Mucosa of gallbladder (tissue), 1 donor: ENCODE measurements at places on chromosomes 13 and 19.

GRCh38 chr13:106484537-106485193 lies 50.8 kb downstream of the EFNB2 start:
- DNase-seq, result peak; percentile 23

GRCh38 chr13:112916296-112916695 lies 52.7 kb upstream of the MCF2L start:
- no peak for DNase-seq

- no peak for DNase-seq
These were observed 44.5 kb downstream of the RUBCNL start for GRCh38 chr13:46342538-46342937.

DNA sequence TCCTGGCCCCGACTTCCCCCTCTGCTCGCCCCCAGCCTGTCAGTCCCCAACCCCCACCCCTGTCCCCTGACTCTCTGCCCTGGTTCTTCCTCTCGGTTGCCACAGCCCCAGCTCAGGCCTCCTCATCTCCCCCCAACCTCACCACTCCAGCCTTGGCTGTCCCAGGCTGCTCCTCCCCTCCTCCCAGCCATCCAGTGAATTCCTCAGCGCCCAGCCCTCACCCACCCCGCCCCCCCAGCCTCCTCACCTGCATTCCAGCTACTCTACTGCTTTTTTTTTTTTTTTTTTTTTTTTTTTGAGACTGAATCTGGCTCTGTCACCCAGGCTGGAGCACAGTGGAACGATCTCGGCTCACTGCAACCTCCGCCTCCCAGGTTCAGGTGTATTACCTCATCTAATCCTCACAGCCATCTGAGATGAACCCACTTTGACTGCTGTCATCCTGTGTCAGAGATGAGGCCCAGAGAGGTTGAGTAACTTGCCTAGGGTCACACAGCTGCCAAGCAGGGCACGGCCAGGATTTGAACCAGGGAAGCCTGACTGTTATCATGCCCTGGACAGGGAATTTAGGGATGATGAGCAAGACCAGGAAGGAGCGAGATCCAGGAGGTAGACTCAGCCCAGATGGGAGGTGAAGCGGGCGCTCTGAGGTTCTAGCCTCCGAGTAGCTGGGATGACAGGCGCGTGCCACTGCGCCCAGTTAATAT lies 2.6 kb downstream of the SULT2B1 start:
- DNase-seq, result peak; percentile 33

- no peak for DNase-seq
These were observed 354.4 kb upstream of the DACH1 start for GRCh38 chr13:72221276-72221962.

DNA sequence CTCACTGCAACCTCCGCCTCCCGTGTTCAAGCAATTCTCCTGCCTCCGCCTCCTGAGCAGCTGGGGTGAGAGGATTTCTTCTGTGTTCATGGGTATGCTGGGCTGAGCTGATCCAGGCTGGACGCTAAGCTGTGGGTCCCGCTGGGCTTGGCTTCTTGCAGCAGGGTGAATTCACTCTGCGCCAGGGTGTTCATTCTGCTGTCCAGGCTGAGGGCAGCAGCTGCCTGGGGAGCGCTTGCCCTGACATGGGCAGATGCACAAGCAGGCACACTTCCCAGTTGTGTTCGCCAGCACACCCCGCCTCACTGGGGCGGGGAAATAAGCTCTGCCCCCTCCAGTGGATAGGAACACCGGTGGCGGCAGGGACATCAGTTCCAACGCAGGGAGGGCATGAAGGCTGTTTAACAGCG lies 7.3 kb upstream of the INAFM1 start:
- DNase-seq, result no peak

- DNase-seq, result no peak
These were observed 371.4 kb downstream of the KCNRG start for GRCh38 chr13:50386541-50387050.

DNA sequence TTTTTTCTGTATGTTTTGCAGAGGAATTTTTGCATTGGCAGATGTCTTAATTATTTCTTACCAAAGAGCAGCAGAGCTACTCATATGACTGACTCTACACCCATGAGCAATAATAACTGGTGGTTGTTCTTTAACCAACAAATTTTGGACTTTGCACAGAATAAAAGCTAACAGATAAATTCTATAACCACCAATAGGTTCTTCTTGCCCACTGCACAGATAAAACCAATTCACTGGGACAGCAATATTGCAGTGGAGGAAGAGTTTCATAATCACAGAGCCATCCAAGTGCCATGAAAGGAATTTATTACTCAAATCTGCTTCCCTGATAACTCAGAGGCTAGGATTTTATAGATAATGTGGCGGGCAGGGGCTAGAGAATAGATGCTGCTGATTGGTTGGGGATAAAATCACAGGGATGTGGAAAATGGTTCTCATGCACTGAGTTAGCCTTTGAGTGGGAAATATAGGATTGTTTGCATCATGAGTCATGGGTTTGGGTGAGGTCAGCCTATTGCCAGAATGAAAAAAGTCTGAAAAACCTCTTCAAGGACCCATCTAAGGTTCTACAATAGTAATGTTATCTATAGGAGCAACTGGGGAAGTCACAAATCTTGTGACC lies 104.3 kb upstream of the PCDH17 start:
- no peak for DNase-seq

GRCh38 chr13:49082653-49083536 lies 107.2 kb downstream of the FNDC3A start:
- DNase-seq, result no peak

- peak; percentile 92 for DNase-seq
These were observed 43.2 kb downstream of the MLLT1 start for GRCh38 chr19:6236310-6237291.

DNA sequence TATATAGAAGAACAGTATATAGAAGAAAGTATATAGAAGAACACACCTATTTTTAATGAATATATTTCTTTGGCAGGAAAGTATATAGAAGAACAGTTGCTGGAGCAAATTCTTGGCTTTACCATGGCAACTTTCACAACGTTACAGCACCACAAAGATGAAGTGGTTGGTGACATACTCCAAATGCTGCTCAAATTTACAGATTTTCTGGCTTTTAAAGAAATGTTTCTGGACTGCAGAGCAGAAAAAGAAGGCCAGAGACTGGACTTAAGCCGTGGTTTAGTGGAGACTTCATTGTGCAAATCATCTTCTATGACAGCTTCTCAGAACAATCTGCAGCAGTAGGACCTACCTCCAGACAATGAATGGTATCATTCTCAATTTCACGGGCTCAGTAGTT lies 24.3 kb upstream of the RFXAP start:
- DNase-seq, result no peak

GRCh38 chr13:24097667-24098066 lies 62.9 kb upstream of the SPATA13 start:
- DNase-seq, result no peak

DNA sequence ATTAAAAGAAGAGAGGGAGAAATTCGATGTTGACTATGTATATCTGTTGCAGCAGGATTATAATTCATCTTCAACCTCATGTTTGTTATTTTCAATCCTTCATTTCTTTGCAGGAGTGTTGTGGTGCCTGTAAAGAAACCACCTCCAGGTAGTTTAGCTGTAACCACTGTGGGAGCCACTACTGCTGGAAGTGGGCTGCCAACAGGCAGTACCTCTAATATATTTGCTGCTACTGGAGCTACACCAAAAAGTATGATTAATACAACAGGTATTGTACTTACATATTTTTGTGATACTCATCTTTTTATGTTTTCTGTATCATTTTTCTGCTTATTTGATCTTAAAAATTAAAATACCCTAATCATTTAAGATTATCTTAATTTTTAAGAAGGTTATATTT lies 266.5 kb downstream of the NBEA start:
- no peak for DNase-seq

DNA sequence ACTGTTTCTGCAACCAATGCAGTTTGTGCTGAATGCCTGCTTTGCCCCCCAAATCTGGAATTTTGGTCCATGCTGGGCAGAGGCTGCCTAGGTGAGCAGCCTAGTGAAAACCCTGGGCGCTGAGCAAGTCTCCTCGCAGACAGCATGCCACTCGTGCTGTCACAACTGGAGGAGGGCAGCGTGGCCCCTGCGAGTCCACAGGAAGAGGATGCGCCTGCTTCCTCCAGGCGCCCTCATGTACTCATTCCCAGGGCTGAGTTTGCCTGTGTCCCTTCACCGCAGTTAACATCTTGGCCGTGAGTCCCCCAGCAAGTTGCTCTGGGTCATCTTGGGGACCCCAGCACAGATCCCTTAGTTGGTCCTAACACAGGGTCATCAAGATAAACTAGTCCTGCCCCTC lies 26.2 kb upstream of the TMEM160 start:
- DNase-seq, result no peak

DNA sequence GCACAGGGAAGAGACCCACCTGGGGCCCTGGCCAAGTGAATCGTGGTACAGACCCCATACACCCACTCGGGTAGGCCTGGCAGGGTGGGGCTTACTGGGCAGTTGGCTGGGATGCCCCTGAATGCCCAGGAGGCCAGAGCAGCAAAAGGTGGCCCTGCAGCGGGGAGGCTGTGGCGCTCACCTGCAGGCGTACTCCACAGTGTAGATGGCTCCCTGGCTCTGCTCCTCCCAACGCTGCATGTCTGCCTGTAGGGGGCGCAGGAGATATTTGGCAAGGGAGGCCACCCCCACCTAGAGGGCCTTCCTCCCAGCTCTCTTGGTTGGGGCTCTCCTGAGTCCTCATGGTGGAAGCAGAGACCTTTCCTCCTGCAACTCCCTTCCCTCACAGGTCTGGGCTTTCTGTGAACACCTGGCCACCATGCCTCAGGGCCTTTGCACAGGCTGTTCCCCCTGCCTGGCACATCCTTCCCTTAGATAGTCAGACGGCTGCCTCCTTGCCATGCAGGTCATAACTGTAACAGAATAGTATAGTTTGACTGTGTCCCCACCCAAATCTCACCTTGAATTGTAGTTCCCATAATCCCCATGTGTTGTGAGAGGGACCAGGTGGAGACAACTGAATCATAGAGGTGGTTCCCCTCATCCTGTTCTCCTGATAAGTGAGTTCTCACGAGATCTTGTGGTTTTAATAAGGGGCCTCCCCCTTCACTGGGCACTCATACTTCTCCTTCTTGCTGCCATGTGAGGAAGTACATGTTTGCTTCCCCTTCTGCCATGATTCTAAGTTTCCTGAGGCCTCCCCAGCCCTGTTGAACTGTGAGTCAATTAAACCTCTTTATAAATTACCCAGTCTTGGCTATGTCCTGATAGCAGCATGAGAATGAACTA lies 5.9 kb downstream of the BORCS8 start:
- DNase-seq, result no peak

- DNase-seq, result peak; percentile 99
These were observed 12.5 kb downstream of the SLC27A5 start for GRCh38 chr19:58499021-58499927.

DNA sequence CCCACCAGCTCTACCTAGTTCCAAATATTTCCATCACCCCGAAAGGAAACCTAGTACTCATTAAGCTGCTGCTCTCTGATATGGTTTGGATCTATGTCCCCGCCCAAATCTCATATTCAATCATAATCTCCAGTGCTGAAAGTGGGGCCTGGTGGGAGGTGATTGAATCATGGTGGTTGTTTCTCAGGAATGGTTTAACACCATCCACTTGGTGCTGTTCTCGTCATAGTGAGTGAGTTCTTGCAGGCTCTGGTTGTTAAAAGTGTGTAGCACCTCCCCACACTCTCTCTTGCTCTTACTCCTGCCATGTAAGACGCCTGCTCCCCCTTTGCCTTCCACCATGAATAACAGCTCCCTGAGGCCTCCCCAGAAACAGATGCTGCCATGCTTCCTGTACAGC lies 43.4 kb upstream of the MED4 start:
- no peak for DNase-seq

DNA sequence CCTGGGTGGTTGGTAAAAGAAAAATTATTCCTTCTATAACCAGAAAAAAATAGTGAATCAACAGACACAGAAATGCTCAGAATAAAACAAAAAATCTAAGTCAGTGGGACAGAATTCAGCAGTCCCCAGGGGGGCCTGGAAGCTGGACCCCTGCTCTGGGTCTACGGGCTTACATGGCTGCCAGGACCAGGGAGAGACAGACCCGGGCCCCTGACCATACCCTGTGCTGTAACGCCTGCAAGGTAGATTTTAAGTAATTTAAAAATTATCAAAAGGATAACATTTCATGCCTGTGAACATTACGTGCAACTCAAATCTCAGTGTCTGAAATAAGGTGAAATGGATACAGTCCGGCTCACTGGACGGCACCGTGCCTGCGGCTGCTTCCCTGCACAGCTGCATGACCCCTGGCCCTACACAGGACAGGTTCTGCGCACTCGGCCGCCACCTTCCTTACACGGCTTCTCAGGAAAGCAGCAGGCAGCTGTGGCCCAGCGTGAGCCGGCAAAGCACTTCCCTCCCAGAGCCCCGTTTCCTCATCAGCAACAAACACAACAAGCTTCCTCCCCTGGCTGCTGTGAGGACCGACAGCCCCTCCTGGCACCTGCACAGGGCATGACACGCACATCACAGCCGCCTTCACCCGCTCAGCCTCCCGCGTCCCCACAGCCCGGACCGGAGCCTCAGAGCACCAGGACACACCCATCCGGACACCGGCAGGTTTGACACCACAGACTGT lies 22.2 kb downstream of the RASA3 start:
- DNase-seq, result no peak

DNA sequence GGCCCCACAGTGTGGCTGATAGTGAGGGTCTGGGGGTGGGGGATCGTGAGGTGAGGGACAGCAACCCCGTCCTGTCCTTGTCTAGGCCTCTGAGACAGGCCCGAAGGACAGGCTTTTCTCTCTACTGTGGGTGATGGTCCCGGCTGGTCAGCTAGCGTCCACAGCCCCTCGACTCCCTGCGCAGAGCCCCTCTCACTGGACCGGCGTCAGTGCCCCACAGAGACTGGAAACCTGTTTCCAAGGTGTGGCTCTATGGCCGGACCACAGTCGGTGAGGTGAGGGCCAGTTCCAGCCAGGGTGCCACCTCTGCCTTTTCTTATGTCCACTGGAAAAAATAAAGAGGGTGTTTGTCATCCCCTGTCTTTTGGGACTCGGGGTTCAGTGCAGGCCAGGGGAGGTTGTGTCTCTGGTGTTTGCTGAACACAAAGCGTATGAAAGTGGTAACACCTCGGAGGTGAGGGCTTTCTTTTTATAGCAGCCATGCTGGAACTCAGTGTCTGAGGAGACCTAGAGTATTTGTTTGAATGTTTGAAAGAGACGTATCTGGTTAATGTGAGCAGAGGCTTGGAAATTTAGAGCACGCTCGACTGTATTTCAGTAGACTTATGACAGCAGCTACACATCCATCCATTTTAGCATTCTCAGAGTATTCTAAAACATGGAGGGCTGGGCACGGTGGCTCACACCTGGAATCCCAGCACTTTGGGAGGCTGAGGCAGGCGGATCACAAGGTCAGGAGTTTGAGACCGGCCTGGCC lies 22.8 kb downstream of the ATP11A start:
- DNase-seq, result no peak

DNA sequence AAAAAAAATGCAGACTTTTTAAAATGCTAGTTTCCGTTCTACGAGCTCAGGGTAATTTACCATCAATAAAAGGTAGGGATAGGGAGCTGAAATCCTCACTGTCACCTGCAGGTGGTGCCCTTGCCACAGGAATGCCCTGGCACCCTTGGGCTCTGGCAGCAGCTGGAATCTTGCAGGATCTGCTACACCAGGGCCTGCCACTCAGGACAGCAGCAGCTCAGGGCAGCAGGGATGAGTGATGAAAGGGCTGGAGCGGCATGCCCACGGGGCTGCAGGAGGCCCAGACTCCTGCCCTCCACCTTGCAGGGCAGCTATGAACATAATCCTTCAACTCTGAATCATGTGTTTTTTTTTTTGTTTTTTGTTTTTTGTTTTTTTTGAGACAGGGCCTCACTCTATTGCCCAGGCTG lies 54.0 kb downstream of the GNG7 start:
- peak; percentile 76 for DNase-seq
